Fibroblast of skin of scalp (primary cell): ENCODE measurements at places on chromosomes 16 and 17.

DNA sequence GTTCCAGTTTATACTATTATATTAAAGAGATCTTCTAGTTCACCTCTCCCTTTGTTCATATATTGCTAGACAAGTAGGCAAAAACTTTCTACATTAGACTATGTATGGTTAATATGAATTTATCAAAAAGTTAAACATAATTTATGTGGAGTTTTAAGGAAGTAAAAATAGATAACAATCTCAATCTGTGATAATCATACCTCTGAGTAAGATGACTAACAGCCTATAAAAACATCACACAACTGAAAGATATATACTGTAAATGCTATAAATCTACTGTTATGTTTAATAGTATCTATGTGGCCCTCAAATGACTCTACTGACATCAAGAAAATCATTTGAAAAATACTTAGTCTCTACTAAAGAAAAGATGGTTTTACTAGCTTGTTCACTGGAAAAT lies 37.1 kb downstream of the AP1G1 start:
- DNase-seq, result no peak

GRCh38 chr17:10033959-10034358 lies 128.9 kb upstream of the RCVRN start:
- no peak for DNase-seq

DNA sequence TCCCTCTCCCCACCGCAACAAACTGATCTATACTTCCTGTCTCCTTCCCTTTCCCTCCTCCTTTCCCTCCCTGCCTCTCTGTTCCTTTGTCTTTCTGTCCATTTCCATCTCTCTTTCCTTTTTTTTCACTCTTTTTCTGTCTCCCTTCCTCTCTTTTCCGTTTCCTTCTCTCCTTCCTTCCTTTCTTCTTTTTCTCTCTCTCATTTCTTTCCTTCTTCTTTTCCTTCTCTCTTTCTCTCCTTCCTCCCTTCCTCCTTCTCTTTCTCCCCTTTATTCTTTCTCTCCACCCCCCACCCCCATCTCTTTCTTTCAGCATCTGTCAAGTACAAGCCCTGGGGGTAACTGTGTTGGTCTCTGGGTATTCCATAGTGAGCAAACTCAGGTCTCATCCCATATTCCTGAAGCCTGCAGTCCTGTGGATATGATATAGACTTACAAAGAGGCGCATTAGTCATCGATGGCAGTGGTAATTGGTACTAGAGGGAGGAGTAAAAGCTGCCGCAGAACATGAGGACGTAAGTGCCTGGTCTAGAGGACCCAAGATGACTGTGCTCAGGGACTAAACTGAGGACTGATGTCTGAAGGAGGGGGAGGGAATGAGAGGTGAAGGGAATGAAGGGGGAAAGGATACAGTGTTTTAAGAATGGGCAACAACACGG lies 50.4 kb downstream of the VAT1L start:
- no peak for DNase-seq

DNA sequence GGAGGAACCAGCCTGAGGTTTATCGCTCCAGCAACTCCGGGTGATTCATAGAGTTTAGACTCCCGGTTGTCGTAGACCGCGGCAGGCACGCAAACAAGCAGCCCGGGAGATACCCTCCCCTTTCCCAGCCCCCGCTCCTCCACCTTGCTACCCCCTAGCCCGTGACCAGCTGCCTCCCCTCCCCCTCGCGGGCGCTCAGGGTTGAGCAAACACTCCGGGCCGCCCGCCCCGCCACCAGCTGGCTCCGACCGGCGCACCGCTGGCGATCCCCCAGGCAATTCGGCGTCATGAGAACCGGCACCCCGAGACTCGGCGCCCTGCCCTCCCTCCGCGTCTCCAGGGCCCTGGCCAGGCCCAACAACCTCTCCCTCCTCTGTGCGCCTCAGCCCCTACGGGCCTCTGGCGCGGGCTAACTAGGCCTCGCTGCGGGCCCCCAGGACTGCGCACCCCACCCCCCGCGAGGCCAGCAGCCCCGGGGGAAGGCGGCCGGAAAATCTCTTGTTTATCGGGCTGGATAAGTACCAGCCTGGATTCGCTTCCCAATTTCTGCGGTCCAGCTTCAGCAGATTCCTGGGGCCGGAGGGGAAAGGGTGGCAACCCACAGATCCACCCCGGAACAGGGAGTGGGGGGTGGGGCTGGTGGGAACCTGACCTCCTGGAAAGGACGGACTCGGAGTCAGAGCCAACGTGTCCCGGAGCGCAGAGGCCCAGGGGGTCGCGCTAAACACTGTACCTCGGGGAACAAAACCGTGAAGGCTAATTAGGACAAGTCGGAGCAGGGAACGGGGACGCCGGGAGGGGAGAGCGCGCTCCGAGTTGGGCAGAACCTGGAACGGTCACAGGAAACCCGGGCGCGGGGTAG lies 951 bp upstream of the GPRC5C start:
- DNase-seq, result peak; percentile 66

DNA sequence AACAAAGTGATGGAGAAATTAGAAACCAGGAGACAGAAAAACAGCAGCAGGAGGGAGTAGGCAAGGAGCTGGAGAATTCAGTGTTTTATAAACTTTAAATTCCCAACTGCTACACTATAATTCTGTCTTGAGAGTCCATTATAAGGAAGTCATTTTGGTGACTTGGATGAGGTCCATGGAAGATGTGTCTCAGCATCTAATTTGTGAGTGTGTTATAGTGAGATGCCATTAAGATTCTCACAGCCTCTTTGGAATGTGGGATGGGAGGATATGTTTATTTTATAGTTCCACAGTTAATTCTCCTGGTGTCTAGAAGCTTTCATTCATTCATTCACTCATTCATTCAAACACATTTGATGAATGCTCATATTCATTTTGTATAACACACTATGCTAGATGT lies 206.0 kb upstream of the MYOCD start:
- peak; percentile 80 for DNase-seq

GRCh38 chr17:48368352-48368908 lies 61.6 kb downstream of the SKAP1 start:
- no peak for DNase-seq

DNA sequence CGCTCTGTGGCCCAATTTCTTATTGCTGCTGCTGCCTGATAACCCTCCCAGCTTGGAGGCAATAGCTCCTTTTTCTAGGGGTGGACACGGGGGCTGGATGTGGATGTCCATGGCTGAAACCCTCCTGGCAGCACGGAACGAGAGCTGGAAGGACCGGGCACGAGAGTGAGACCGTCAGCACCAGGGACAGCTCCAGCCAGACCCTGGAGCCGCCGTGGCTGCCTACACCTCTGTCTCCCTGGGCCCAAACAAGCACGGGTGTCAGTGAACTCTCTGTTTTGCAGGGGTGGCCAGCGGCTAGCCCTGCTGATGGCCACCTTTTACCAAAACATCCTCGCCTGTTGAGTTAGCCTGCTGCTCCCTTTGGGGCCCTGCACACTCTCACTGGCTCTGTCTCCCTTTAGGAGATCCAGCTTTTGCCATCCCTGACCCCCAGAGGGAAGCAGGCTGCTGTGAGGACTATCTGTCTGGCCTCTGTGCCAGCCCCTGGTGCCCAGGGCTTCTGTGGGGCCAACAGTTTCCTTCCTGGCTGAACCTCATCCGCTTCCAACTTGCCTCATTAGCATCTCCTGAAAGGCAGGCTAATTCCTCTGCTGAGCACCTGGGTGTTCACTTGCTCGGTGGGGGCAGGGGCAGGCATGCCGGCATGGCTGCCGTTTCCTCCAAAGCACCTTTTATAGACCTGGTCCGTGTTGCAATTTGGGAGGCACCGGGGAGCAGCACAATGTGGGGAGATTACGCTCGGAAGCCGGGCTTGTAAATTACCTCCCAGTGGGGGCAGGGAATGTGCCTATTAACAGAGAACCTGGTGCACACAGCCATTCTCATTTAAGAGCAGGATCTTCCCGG lies 118.1 kb downstream of the ENGASE start:
- DNase-seq, result peak; percentile 39

GRCh38 chr16:69514356-69514755 lies 51.4 kb upstream of the NFAT5 start:
- no peak for DNase-seq

DNA sequence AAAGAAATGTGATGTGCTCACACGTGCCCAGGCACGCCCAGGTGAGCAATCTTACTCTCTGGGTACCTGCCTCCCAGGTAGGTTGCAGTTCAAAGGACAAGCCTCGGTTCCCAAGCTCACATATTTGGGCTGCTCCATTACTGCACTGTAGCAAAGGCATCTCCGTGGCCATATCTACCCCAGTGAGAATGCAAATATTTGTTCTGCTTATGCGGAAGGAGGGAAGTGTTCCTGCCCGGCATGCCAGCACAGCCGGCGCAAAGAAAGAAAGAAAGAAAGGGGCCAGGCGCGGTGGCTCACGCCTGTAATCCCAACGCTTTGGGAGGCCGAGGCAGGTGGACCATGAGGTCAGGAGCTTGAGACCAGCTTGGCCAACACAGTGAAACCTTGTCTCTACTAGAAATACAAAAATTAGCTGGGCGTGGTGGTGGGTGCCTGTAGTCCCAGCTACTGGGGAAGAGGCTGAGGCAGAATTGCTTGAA lies 30.7 kb downstream of the SLC43A2 start:
- no peak for DNase-seq

DNA sequence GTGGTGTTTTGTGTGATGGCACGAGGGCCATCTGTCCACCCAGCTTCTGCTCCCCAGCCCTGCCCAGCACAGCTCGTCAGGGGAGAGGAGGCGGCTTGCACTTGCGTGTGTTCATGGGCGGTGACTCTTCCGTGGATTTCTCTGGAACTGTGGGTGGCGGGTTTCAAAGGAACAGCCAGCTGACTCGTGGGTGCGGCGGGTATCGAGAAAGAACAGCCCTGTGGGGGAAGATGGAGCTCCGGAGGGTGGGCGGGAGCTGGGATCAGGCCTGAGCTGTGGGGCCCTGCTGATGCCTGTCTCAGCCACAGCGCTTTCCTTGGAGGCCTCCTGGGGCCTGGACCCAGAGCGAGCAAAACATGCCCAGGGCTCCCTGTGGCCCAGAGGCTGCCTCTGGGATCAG lies 13.2 kb downstream of the NAGPA start:
- no peak for DNase-seq

DNA sequence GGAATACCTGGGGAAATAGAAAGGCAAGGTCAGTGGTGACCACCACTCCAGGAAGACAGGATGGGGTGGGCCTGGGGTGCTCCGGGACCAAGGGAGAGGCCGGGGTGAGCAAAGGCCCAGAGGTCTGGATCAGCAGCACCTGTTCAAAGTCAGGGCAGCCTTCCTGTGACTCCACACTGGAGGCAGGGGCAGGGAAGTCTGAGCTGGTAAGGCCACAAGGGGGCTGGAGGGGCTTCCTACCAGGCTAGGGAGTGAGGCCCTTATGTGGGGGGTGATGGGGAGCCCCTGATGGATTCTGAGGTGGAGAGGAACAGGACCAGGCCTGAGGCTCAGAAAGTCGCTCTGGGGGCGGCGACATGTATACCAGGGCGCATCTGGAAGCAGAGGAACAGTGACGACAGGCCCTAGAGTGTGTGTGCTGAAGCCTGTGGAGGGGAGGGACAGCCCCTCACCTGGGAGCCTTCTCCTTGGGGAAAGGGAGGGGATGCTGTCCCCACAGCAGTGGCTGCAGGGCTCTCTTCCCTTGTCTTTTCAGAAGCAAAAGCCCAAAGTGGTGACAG lies 3.7 kb downstream of the C16orf78 start:
- no peak for DNase-seq

- DNase-seq, result no peak
Observed at GRCh38 chr16:4904108-4904941, 32.6 kb downstream of the PPL start.

- DNase-seq, result peak; percentile 36
Observed at GRCh38 chr17:45388604-45389325, 43.9 kb downstream of the ARHGAP27 start.

DNA sequence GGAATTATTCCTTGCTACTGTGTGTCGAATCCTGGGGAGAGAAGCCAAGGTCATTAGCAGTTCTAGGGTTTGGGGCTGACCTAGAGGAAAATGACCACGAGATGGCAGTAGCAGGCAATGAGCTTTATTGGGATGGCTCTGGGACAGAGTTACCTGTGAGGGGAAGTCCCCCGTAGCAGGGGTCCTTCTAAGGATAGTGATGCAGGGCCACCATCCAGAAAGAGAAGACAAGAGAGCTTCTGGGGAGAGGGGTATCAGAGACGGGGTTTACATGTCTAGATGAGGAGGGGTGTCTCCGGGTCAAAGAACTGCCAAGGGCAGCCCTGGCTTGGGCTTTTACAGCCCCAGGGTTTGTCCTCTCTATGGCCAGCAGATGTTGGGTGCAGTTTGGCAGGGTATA lies 6.4 kb upstream of the GGT6 start:
- peak; percentile 49 for DNase-seq

GRCh38 chr16:85068746-85069145 lies 41.2 kb downstream of the KIAA0513 start:
- DNase-seq, result no peak

- DNase-seq, result no peak
Observed at GRCh38 chr17:74027444-74027843, 176.0 kb upstream of the RPL38 start.

DNA sequence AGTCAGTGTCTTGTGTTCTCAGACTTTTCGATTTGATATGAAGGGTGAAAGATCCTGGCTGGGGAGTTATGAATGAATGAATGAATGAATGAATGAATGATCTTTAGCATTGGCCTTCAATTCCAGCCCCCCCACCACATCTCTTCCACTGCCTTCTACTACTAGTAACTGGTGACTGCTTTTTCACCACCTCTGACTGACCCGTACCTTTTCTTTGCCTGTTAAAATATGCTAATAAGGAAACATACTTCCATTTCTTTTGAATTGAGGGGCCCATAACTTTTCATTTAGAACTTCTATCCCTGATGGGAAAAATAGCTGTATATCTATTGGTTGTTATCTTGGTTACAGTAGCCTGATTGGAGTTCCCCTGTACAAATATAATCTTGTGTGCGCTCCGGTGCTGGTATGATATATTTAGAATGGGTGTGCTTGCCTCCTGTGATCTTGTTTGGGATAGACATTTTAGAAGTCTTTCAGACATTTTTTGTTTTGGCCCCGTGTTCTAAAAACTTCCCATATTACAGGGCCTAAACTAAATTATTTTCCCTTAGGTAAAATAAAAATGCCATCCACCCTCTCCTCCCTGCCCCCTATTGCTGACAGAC lies 3.4 kb downstream of the LYRM1 start:
- no peak for DNase-seq

- DNase-seq, result peak; percentile 63
Observed at GRCh38 chr16:84810518-84811273, 9.1 kb upstream of the CRISPLD2 start.

- DNase-seq, result no peak
Observed at GRCh38 chr17:79978548-79978855, 57.2 kb downstream of the TBC1D16 start.

DNA sequence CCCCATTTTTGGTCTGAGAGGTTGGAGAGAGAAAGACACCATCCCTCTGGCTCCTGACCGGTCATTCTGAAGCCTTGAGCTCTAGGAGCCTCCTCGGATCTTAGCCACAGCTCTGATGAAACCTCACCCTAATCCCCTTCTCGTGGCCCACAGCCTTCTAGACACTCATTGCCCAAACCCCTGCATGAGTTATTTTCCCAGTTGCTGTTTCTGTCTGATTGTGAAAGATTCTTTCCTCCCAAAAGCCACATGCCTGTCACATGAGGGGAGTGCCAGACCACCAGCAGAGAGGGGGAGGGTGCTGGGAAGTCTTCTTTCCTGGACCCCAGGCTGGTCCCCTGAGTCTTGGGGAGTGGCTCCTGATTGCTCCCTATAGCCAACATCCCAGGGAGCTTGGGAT lies 17.6 kb upstream of the ABR start:
- peak; percentile 94 for DNase-seq
